ENCODE measurements at places on chromosomes 2 and 18. TPM values are rescaled to one million over a fixed set of nuclear protein-coding genes. Genes with fewer than 3 reads are reported as not detected.

GRCh38 chr2:109480486-109481195 lies 133.1 kb downstream of the SEPTIN10 start:
- ATAC-seq = no peak

Gene SAP130
- total RNA-seq = 28.5 TPM

DNA sequence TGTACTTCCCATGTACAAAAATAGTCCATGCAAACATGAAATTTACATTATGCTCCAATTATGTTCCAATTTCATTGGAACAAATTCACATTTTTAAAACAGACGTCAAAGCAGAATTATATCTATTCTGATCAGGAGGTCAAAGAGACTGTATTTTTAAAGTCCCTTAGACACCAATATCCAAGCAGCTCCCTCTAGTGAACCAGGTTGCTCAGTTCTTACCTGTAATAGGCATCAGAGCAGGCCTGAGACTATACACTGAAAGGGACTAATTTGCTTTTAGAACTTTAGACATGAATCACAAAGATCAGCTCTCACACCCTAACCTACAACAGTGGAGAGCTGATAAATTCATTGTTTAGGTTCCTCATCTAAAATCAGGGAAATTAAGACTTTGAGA lies 273.9 kb downstream of the MBD2 start:
- ATAC-seq = no peak

GRCh38 chr18:70322928-70323327 lies 34.1 kb downstream of the SOCS6 start:
- no peak for ATAC-seq

Gene UGP2
- 111 TPM for total RNA-seq

- no peak for ATAC-seq
Measured at GRCh38 chr18:31209041-31209440, 46.4 kb upstream of the DSC1 start.

DNA sequence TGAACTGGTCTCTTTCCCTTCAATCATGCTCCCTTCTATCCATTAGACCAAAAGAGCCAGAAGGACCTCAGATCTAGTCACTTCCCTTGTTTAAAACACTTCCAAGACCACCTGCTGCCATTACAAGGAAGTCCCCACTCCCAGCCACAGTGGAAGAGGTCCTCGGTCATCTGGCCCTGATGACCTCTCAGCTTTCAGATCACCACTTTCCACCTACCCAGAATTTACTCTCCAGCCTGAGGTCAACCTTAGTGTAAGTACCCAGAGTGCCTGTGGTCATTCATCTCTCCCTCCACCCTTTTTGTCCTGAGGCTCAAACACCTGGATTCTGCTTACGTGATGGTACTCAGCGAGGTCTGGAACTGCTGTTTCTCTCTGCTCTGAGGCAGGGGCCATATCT lies 67.1 kb downstream of the MARCO start:
- no peak for ATAC-seq

- ATAC-seq = peak; percentile 39
Measured at GRCh38 chr2:106053116-106053515, 141.0 kb downstream of the UXS1 start.

Gene PJVK
- total RNA-seq = 2.4 TPM

GRCh38 chr2:200405599-200406298 lies 99.3 kb downstream of the SPATS2L start:
- peak; percentile 97 for ATAC-seq

DNA sequence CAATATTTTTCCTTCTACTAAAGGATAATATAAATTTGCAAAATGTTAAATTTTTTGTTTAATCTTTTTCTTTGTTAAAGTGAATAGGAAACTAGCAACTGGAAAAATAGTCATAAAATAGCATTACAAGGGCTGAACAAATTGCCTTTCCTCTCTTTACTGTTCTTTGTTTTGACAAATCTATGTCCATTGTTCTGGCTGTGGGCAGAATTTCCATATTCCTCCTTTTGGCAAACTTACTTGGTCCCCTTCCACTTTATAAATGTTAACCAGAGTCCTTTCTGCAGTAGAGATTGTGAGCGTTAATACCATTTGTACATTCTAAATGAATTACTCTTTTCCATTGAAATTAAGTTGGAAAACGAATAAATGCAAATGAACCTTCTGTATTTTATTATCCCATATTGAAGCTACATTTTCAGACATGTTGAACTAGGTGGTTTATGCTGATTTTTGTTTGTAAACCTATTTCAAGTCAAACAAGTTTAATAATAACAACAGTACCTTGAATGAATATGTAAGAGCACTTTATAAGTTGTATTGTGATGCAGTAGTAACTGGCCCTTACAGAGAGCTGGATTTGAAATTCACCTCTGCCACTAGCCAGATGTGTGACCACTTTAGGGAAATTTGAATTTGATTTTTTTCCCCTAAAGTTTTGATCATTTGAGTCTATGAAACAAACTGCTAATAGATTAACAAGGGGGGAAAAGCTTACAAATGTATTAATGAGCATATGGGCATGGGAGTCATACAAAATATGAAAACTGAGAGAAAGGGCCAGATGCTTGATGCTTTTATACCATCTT lies 3.3 kb downstream of the RNF125 start:
- no peak for ATAC-seq

DNA sequence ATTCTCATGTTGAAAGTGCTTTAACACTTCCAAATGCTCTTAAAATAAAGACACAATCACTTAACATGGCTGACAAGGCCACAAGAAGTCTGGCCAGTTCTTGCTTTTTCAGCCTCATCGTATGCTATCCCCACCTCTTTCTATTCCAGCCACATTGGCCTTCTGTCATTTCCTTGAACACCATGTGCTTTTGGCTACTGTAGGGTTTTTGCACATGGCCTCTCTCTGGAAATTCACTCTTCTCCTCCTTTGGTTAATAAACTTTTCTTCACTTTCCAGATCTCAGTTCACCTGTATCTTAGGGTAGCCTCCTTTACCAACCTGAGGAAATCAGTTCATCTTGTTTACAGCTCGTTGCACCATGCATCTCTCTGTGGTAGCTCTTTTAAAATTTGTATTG lies 450.5 kb upstream of the MEX3C start:
- ATAC-seq = no peak

DNA sequence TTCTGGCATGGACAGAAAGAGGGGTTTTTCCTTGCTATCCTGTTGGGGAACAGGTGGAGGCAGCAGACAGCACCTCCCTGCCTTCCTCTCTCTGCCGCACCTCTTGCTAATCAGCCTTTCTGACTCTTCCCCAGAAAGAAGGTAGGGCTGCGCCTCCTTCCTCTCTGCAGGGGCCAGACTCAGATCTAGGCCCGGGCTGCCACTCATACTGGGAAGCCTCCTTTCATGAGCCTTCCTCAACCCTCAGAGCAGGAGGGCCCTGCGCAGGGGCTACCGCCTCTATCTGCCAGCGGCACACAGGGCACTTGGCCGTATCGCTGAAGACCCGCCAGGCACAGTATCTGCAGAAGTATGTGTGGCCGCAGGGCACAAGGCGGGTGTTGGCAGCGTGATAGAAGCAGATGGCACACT lies 7.1 kb downstream of the NEURL3 start:
- ATAC-seq = no peak

- no peak for ATAC-seq
Measured at GRCh38 chr2:179619947-179620467, 241.4 kb downstream of the ZNF385B start.

DNA sequence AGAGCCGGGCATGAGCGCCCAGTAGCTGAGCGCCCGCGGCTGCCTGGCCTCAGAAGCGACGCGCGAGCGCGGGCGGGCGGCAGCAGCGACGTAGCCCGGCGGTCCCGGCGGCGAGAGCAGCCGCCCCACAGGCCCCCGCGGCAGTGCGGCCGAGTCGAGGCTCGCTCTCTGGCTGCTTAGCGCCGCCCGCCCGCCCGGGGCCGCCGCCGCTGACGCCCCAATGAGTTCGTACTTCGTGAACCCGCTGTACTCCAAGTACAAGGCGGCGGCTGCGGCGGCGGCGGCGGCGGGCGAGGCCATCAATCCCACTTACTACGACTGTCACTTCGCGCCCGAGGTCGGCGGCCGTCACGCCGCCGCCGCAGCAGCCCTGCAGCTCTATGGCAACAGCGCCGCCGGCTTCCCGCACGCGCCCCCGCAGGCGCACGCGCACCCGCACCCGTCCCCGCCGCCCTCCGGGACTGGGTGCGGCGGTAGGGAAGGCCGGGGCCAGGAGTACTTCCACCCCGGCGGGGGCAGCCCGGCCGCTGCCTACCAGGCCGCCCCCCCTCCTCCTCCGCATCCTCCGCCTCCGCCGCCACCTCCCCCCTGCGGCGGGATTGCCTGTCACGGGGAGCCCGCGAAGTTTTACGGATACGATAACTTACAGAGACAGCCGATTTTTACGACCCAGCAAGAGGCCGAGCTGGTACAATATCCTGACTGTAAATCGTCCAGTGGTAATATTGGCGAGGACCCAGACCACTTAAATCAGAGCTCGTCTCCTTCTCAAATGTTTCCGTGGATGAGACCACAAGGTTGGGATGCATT lies 847 bp downstream of the HOXD8 start:
- no peak for ATAC-seq

GRCh38 chr2:237827421-237827987 lies 28.9 kb downstream of the RBM44 start:
- no peak for ATAC-seq

GRCh38 chr2:71148506-71149063 lies 18.2 kb downstream of the MPHOSPH10 start:
- ATAC-seq = no peak

- no peak for ATAC-seq
Measured at GRCh38 chr2:78780864-78781583, 244.5 kb upstream of the REG3G start.

DNA sequence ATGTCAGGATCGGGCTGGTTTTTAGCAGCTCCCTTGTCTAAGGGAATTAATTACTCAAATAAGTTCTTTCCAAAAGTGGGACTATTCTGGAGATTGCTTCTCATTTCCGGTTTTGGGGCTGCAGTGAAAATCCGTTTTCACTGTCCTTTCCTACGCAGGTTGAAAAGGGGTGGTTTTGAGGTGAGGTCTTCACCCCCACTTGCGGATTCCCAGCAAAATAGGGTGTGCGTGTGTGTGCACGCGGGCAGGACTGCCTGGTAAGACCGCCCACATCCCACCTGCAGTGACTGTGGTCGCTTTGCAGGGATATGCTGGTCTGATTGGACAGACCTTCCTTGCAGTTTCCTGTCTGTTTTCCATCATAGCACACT lies 472 bp upstream of the PLEKHM3 start:
- peak; percentile 69 for ATAC-seq

GRCh38 chr18:68376926-68377325 lies 338.0 kb downstream of the TMX3 start:
- ATAC-seq = no peak

DNA sequence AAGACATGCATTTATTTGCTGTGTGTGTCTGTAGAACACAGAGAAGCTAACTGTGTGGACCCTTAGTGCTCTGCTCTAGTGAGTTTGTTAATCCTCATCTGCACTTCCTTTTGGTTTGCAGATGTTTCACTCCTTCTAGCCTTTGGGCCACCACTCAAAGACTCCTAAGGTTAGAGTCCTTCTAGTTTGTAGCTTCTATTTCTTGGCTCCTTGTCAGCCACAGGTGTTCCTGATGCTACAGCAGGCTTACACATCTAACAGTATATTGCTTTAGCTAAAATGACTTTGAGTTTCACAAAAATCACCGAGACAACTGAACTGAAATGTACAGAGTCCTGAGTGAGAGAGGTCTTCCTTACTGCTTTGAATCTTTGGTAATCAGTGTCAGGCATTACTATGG lies 551.4 kb downstream of the NRXN1 start:
- ATAC-seq = no peak

- ATAC-seq = no peak
Measured at GRCh38 chr2:95272781-95273180, 1.5 kb upstream of the PROM2 start.

DNA sequence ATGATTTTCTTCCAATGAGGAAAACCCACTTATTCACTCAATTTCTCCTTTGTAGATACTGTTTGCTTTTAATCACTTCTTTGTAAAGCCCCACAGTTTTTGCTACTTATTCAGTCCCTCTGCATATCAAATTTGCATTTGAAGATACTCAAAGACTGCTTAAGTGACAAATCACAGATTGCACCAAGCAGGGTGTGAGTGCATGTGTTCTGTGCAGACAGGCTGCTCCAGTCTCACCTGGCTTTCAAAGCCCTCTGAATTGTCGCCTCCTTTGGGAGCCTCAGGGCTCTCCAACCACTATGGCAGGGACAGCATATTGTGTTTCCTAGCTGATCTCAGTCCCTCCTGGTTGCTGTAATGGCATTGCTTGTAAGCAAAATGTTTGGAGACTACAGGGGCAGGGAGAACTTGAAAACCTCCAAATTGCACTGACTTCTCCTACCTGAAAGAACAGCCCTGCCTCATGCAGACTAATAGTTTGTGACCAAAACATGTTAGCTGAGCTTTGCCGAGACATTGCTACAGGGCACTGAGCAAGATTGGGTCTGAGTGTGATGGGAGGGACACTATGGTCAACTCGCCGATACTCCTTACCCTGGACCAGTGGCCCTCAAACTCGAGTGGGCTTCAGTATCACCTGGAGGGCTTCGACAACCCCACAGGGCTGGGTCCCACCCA lies 96.8 kb downstream of the POLE4 start:
- no peak for ATAC-seq

- ATAC-seq = no peak
Measured at GRCh38 chr18:523561-523960, 23.1 kb upstream of the COLEC12 start.

Gene MOCOS
- total RNA-seq = 0.19 TPM

GRCh38 chr2:70944111-70944690 lies 8.5 kb downstream of the ATP6V1B1 start:
- ATAC-seq = no peak

DNA sequence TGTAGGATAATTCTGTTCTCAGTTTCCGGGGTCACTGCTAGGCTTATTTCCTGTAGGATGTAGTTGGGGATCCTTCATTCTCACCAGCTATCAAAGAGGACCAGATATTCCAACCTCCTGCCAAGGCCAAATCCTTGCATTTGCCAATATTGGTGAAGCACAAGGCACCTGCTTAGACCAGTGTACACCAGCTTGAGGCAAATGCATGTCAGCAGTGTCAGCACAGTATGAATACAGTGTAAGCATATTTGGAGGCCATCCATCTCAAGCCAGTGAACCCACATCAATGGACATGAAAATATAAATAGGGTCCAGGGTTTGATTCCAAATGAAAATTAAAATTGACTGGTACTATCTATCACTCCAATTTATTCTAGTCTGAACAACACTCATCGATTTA lies 88.0 kb upstream of the MAPRE2 start:
- no peak for ATAC-seq

DNA sequence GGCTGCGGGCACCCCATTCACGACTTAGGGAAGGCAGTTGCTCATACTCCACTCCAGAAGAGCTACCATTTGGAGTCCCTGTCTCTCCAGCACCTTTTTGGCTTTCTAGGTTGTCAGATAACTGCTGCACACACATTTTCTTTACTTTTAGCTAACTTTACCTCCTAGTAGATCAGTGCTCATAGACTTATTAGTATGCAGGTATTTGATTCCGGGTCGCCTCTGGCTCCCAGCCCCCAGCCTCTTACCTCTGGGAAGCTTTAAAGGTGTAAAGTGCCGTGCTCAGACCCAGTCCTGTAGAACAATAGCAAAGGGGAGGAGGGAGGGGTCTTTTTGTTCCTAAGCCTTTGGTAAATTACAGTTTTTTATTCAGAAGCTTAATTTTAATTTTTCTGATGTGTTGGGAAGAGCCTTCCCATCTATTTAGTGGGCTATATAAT lies 102.9 kb downstream of the SPTBN1 start:
- ATAC-seq = peak; percentile 20
